Globus pallidus (tissue), 1 donor: ENCODE measurements at places on chromosomes 3 and 15.

DNA sequence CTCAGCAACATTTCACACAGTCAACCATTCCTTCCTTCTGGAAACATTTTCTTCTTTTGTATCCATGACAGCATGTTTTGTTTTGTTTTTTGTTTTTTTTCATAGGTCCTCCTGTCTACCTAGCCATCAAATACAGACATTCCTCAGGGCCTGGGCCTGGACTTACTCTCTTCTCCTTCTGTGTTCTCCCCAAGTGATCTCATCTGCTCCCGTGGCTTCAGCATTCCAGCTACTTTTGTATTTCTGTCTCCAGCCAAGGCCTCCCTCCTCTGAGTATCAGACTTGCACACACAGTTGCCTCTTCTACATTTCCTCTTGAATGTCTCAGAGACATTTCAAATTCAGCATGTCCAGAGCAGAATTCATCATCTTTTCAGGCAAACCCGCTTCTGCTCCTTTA lies 82.4 kb downstream of the HCN4 start:
- DNase-seq, result no peak

DNA sequence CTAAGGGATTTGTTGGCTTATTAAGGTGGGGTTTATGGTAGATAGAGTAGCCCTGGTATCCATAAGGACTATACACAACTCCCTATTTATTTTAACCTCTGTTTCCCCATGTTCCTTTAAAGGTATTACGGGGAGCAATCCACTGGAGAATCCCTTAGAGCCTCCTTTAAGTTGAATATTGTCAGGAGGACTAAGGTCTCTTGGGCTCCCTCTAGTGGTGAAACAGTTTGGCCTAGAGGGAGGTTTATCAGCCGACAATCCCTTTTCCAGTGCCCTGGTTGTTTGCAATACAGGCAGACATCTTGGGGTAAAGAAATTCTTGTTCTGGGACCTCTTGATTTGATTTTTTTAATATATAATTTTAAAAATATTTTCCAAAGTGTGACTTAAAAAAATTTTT lies 12.9 kb downstream of the OPA1 start:
- peak; percentile 51 for DNase-seq

GRCh38 chr15:100592898-100593297 lies 9.1 kb downstream of the LINS1 start:
- DNase-seq, result no peak

- peak; percentile 11 for DNase-seq
These were observed 233.3 kb downstream of the TIGIT start for GRCh38 chr3:114527036-114527644.

DNA sequence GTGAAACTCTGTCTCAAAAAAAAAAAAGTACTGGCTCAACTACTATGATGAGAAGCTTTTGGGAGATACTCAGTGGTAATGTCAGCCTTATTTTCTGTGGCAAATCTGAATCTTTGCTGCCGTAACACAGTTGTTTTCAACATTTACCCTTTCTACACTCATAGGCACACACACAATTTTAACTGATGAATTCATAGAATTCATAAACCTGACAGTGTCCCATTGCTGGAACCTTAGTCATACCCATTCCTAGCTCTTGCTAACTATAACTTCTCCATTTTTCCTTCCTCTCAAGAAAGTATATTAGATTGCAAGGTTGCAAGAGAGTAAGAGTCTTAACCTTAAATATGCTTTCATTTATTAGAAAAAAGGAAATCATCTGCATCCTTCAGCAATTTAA lies 496.6 kb downstream of the FHIT start:
- DNase-seq, result no peak

DNA sequence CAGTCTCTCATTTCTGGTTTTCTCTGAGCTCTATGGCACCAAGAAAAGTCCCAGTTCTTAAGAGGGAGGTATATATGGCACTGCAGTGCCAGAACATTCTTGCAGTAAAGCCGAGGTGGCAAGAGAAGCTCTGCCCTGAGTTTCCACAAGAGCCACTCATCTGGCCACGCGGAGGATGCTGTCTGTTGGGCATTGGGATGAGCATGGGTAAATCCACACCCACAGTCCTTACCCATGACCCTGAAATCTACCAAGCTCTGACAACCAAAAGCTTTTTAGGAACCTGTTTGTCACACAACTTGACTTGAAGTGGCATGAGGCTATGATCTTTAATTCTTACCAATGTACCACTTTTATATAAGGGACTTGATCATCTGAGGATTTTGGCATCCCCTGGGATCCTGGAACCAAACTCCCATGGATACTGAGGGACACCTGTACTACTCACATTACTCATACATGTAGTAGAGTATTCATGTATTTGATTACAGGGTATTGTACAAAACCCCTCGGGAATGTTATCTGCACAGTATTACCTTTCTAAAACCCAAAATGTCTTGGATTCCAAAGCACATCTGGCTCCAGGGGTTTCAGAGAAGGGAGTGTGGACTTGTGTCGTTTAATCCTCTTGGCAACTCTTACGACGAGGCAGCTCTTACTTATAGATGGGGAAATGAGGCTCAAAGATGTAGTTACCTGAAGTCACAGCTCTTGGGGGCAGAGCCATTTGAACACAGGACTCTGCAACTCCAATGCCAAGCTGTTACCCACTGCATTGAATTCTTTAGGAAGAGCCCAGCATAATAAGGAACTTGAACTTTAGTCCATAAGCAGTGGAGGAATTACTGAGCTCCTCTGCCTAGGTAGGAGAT lies 8.8 kb downstream of the RPL32 start:
- DNase-seq, result no peak

GRCh38 chr15:39061952-39062464 lies 497.4 kb upstream of the RASGRP1 start:
- DNase-seq, result no peak
